Stimulated activated naive CD4-positive, alpha-beta T cell treated with Interleukin-2 at 50 U/mL for 16 hours (primary cell): ENCODE measurements at places on chromosomes 16 and 17.

GRCh38 chr17:11369575-11369974, 128.6 kb downstream of the SHISA6 start:
- DNase-seq = no peak

- no peak for DNase-seq
Measured at GRCh38 chr17:71313866-71314265, 807.0 kb upstream of the SOX9 start.

DNA sequence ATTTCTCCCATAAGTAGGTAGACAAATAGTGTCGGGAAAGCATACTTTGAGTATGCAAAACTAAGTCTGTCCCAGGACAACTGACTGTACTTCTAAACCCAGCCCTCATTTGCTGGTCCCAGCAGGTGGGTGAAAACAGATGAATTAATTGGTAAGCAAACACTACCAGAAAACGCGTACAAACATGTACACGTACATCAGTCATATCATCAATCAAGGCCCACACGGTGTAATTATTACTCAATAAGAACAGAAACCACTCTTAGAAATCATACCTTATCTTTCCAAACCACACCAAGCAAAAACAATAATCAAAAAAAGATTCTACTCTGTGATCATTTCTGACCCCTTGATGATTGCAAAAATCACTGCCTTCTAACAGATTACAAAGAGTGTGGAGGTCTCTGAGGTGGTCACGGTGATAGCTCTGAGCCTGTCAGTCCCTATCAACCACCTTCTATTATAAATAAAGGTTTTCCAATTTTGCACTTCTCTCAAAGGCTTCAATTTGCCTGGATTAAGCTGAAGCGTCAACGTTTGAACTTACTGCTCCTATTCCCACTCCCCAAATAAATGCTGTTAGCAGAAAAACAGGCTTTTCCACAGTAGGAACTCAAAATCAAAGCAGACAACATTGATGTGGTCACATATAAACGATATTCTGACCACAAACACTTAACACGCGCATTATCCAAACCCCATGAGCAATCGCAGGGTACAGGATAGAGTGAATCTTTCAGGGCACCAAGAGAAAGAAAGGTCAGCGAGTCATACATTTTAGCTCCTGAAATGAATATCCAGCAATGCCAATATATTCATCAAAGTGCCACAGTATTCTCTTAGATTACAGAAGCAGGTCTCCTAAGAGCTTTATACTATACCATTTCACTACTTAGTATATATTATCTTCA, 211.9 kb downstream of the STX8 start:
- DNase-seq = no peak

GRCh38 chr17:9928601-9929333, 23.7 kb upstream of the RCVRN start:
- DNase-seq = no peak

DNA sequence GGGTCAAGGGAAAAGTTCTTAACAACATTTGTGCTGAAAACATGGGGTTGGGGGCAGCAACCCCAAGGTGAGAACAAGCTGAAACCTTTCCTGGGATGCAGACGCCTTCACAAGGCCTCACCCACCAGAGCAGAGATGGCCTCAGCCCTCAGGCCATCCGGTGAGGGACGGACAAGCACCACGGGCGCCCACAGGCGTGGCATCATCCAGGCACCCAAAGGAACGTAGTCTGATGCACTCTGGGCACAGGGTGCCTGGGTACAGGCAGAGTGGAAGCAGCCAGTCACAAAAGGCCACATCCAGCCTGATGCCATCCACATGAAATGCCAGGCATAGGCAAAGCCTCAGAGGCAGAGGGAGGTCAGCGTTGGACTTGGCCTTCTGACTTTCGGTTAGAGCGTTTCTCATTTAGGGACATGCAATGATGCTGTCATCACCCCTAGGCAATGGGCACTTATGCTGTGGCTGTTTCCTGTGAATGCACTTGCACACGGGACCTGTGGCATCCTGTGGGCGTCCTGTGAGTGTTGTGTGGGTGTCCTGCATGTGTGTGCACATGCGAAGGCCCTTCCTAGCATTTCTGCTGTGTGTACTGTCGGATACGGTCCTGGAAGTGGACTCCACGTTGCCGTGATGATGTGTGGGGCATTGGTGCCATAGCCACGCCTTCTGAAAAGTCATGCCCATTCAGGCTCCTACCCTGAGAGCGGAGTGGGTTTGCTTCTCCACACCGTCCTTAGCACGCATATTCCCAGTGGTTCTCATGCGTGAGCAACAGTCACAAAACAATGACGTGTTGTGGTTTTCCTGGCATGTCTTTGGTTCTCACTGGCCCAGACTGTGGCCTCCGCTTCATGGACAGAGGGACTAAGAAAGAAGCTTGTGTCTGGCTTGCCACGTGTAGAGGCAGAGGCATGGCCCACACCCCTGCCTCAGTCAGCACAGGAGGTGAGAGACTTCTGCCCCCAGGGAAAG, 52.7 kb upstream of the ZNF469 start:
- DNase-seq = no peak

- DNase-seq = no peak
Measured at GRCh38 chr16:22124583-22125284, 32.4 kb downstream of the VWA3A start.

GRCh38 chr17:31699281-31699680, 159.8 kb downstream of the COPRS start:
- no peak for DNase-seq

GRCh38 chr17:83154311-83155127, 75.1 kb downstream of the METRNL start:
- no peak for DNase-seq

DNA sequence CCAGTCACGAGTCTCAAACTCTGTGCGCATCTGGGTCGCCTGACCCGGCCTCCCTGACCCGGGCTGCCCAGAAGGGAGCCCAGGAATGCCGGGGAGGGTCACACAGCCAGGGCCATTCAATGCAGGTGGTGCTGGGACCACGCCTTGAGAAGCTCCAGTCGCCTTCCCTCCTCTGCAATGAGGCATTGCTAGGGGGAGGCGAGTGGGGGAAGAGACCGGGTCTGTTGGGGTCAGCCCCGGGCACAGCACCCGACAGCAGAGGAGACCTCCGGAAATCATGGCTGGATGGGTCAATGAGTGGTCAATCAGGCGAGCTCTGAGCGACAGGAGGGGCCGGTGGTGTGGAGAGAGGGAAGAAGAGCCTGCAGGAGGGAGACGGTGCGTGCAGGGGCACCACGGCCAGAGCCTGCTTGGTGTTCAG, 13.3 kb downstream of the JPH3 start:
- no peak for DNase-seq
